HFFc6 (cell line): ENCODE measurements at places on chromosomes 2 and 18. TPM values are rescaled to one million over a fixed set of nuclear protein-coding genes. Genes with fewer than 3 reads are reported as not detected.

The GKN1 gene
- total RNA-seq: not detected in 3 replicates

The TMEM37 gene
- 0.18 TPM in 1 of 3 replicates, not detected in the others for total RNA-seq

The CERKL gene
- total RNA-seq: not detected in 2 replicates

The FHOD3 gene
- 29.1 to 63.0 TPM (median 40.6 TPM) in 3 replicates for total RNA-seq

- no peaks in the 10 kb centered on the region for H3K36me3 ChIP-seq
- DNase-seq: no peak
- no peaks in the 10 kb centered on the region for H3K4me1 ChIP-seq
- no peak overlapping the region for H3K4me3 ChIP-seq
These were observed 8.9 kb downstream of the ADAM23 start for GRCh38 chr2:206452242-206452641.

- H3K27me3 ChIP-seq: peaks cover 2% of the 10 kb centered on the region
- H3K4me1 ChIP-seq: no peaks in the 10 kb centered on the region
- H3K36me3 ChIP-seq: peaks cover 5% of the 10 kb centered on the region; the same call in 1 of the 2 replicates
These were observed 118.4 kb upstream of the LYPD1 start for GRCh38 chr2:132788310-132788838.

GRCh38 chr18:7941533-7941932 is 374.4 kb downstream of the PTPRM start:
- no peak for DNase-seq
- H3K4me1 ChIP-seq: peaks cover 46% of the 10 kb centered on the region
- peaks cover 6% of the 10 kb centered on the region for H3K27me3 ChIP-seq
- H3K27ac ChIP-seq: no peak overlapping the region

GRCh38 chr2:60569680-60570111 is 16.2 kb upstream of the BCL11A start:
- H3K4me3 ChIP-seq: no peak overlapping the region
- H3K36me3 ChIP-seq: no peaks in the 10 kb centered on the region
- H3K27ac ChIP-seq: no peak overlapping the region
- no peaks in the 10 kb centered on the region for H3K4me1 ChIP-seq
- DNase-seq: no peak
- peaks cover 24% of the 10 kb centered on the region for H3K27me3 ChIP-seq

DNA sequence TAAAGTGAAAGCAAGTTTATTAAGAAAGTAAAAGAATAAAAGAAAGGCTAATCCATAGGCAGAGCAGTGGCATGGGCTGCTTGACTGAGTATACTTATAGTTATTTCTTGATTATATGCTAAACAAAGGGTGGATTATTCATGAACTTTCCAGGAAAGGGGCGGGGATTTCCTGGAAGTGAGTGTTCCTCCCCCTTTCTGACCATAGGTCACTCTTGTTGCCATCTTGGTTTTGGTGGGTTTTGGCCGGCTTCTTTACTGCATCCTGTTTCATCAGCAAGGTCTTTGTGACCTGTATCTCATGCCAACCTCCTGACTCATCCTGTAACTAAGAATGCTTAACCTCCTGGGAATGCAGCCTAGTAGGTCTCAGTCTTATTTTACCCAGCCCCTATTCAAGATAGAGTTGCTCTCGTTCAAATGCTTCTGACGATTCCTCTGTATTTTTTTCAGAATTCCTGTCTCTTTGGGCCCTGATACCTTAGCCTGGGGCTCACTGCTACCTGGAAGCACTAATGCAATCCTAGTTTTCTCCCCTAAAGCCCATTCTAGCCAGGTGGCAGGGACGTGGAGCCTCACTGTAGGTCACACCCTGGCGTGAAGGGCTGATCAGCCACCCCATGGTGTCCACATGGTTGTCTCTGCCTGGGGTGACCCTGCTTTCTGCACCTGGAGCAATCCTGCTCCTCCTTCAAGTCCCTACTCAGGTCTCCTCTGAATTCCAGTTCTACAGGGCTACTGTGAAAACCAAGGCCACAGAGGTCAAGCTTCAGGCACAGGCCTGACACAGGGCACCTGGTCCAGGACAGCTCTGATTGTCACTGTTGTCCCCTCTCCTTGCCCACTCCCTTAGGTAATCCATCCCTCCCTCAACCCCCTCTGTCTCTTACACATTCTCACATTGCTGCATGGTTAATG is 6.0 kb upstream of the SLC35F6 start:
- H3K4me3 ChIP-seq: peak overlapping the region; percentile 60
- DNase-seq: peak; percentile 99
- H3K36me3 ChIP-seq: no peaks in the 10 kb centered on the region
- H3K27me3 ChIP-seq: peaks cover 10% of the 10 kb centered on the region
- peaks cover 21% of the 10 kb centered on the region for H3K4me1 ChIP-seq
- peak overlapping the region; percentile 87 for H3K27ac ChIP-seq

- no peak overlapping the region for H3K27ac ChIP-seq
- no peaks in the 10 kb centered on the region for H3K4me1 ChIP-seq
- no peaks in the 10 kb centered on the region for H3K36me3 ChIP-seq
- H3K27me3 ChIP-seq: no peaks in the 10 kb centered on the region
- no peak for DNase-seq
These were observed 863.9 kb downstream of the SUCLG1 start for GRCh38 chr2:83595121-83595690.

DNA sequence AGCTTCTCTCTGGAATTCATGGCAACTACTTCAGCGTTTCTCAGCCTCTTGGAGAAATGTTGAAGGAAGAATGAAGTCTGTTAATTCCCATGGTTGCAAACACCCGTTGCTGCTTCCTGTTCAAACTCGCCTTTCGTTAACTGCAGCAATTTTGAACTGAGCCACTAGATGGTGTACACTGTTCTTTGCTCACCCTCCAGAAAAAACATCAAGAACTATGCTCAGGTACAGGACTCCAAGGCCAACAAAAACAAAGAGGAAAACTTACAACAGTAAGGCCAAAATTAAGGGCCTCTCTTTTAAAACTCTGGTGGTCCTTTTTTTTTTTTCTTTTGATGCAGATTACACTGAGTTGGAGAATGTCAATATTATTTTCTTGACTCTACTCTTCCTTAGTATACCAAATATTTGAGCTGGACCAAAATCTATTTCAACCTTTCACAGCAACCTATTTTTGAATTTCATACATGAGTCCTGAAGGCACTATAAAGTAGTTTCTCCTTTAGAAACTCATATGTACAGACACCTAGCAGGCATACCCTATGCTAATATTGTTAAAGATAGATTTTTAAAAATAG is 58.2 kb downstream of the KLHL14 start:
- H3K27me3 ChIP-seq: no peaks in the 10 kb centered on the region; the same call in 1 of the 2 replicates
- peak; percentile 10 for DNase-seq
- no peak overlapping the region for H3K27ac ChIP-seq

- H3K36me3 ChIP-seq: no peaks in the 10 kb centered on the region
- no peak for DNase-seq
- H3K27me3 ChIP-seq: peaks cover 33% of the 10 kb centered on the region
- no peak overlapping the region for H3K27ac ChIP-seq
These were observed 49.4 kb upstream of the SH3RF3 start for GRCh38 chr2:109079590-109079989.
